ENCODE measurements at places on chromosomes 3 and 15. TPM values are rescaled to one million over a fixed set of nuclear protein-coding genes. Genes with fewer than 3 reads are reported as not detected.

The GOLGA8R gene
- total RNA-seq, result 1.5 TPM

The ASTE1 gene
- total RNA-seq, result 2.1 TPM

The CORO2B gene
- 10.9 TPM for total RNA-seq

The SERPINI2 gene
- not detected for total RNA-seq

The GALNT15 gene
- total RNA-seq, result 25.1 TPM

The RAB43 gene
- 39.2 TPM for total RNA-seq

The TMEM212 gene
- total RNA-seq, result not detected

The AHSG gene
- total RNA-seq, result not detected

DNA sequence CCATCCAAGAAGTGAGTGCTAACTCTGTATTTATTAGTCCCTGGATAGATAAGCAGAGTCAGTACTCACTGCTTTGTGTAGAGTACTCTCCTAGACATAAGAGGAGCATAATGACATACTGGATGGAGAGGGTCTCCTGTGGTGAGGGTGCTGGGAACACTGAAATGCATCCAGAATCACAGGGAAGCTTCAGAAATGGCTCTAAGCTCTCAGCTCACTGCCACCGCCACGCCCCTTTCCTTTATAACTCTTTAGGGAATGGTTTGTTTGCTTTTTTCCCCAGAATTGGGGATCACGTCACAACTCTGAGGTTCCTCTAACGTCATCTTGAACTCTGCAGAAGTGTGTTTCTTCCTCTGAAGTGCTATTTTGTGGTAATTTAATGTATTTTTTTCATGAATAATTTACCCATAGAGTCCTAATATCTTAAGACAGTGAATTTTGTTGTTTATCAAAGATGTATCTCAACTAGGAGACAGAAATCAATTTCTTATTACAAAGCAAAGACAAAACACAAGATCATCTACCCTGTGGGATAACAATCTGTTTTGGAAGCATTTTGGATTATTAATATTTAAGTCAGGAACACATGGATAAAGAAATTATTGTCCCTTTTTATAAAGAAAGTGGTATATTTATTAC is 154.6 kb downstream of the PTPRG start:
- DNase-seq, result no peak

DNA sequence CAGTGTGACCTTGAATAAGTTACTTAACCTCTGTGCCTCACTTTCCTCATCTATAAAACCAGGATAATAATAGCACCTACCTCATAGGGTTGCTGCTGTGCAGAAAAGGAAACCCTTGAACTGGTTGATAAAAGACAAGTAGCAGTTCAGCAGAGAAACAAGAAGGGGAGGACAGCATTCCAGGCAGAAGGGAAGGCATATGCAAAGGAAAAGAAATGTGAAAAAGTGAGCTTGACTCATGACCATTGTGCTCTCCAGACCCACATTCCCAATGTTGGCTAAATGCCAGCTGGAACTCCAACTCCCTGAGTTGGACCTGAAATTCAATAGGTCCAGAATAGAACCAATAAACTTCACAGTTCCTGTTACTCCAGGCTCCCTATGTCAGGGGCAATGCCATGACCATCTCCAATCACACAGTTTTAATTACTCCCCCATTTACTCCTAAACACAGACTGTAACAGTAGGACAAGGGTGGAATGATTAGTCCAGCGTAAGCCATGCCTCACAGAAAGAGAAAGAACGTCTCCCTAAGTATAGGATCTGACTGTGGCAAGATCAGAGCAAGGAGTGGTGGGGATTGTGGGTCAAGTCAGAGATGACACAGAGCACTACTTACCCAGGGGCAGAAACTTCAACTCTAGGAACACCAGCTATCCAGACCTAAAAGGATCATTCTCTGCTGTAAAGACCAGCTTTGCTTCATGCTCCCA is 26.9 kb downstream of the PRKAR2A start:
- peak; percentile 36 for DNase-seq

GRCh38 chr3:124650798-124651197 is 79.5 kb upstream of the UMPS start:
- no peak for DNase-seq

DNA sequence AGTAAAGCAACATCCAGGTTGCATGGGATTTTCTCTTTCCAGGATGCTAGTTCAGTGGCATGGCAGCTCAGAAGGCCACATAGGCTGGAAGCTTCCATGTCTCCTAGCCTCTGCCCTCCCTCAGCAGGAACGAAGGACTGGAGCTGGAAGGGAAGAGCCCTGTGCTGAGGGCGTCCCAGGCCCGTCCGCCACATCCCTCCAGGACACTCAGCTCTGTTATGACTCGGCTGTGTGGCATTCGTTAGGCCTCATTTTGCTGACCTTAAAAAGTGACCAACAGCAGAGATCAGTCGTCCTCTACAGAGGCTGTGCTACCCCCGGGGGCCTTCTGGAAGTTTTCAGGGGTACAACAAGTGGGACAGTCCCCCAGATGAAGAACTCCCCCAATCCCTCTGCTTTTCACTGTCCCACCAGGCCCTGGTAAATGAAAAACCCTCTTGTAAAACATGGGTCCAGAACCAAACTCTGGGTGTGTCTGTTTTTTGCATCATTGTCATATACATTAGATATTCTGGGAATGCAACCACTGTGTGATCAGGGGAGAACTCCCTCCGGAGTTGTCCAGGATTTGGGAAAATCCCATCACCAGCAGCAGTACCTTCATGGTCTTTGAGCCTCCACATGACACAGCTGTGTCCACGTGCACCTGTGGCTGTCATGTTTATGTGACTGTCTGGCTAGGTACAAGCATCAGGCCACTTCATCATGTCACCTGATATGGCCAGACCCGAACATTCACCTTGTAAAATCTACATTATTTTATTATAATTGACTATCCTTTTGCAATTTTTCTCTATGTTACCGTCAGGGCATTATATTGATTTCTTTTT is 149.9 kb downstream of the OR4M2 start:
- DNase-seq, result no peak

GRCh38 chr15:40582726-40583246 is 11.3 kb upstream of the KNL1 start:
- DNase-seq, result no peak

GRCh38 chr15:32993285-32993684 is 201.2 kb downstream of the FMN1 start:
- no peak for DNase-seq

GRCh38 chr3:150765949-150766720 is 3.2 kb upstream of the SIAH2 start:
- no peak for DNase-seq

- no peak for DNase-seq
Observed at GRCh38 chr3:97037294-97037943, 223.0 kb downstream of the EPHA6 start.

DNA sequence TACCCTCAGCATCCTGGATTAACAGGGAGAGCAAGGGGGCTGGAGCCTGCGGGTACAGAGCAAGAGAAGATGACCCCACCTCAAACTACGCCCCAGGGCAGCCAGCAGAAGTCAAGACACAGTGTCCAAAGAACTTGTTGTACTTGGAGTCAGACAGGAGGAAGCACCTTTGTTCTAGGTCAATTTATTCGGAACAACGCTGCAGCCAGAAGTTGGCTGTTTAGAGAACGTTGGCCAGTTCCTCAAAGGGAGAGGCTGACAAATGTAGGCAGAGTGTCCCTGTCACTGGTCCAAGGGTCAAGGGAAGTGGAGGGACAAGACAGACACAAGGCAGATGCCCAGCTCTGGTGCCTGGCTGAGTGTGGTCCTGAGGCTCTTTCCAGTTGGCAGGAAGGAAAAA is 32.1 kb upstream of the PIAS1 start:
- no peak for DNase-seq

DNA sequence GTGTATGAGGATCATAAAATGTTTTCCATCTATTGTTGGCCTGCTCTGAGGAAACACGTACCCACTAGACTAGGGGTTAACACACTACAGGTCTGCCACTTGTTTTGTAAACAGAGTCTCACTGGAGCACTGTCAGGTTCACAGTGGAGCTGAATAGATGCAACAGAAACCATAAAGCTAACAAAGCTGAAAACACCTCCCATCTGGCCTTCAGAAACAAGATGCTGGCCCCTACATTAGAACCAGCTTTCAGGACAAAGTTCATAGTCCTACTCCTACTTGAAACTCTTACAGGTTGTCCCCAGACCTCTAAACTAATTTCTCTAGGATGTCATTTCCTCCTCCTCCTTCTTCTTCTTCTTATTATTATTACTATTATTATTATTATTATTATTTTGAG is 42.3 kb downstream of the SNX4 start:
- DNase-seq, result no peak

GRCh38 chr3:159763602-159764489 is 224.8 kb upstream of the IL12A start:
- DNase-seq, result no peak

DNA sequence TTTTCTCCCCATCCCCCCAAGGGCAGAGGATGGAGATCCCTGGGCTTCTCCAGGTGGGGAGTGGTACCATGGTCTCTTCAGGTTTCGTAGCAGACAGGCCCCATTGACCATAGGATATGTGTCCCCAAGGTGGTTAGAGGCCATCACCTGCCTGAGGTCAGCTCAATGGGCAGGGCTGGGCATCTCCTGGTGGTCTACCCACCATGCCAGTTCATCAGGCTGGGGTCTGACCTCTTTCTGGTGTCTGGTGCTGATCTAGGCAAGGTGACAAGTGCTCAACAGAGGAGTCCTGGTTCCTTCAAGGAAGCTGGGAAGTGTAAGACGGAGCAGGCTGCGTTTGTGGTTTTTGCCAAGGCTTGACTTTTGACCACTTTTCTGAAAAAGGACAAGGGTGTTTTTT is 71.4 kb downstream of the SMAD3 start:
- DNase-seq, result no peak

DNA sequence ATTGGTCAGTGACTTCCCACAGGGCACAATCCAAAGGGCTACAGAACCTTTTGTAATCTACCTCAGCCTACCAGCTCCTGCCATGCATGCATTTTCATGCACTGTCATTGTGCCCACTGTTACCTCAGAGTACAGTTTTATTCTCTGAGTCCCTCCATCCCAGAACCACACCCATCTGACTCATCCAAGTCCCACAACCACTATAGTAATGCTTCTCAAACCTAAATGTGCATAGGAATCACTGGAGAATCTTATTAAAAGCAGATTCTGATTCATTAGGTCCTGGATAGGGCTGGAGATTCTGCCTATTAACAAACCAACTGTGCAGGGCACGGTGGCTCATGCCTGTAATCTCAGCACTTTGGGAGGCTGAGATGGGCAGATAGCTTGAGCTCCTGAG is 3.7 kb upstream of the B3GALNT1 start:
- no peak for DNase-seq

DNA sequence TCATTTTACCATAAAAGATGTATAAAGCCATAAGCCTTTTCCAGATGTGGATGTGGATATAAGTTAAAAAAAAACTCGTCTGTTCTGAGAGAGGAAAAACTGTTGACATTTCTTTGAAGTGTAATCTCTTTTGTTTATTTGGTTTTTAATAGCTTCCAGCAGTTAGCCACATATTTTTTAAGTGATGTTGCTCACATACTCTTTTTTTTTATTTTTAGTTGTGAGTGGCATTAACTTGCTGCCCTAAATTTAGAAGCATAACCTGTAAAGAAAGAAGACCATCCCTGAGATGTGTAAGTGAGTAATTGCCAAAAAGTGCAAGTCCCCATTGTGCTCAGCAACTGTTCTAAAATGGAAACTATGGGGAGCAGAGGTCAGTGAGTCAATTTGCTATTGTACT is 415.9 kb upstream of the MDFIC2 start:
- DNase-seq, result no peak

GRCh38 chr3:164806188-164806587 is 272.1 kb downstream of the SI start:
- DNase-seq, result no peak

- DNase-seq, result no peak
Observed at GRCh38 chr3:132037581-132037980, 2.8 kb upstream of the CPNE4 start.

GRCh38 chr3:196712514-196713413 is 587 bp downstream of the PIGX start:
- no peak for DNase-seq

DNA sequence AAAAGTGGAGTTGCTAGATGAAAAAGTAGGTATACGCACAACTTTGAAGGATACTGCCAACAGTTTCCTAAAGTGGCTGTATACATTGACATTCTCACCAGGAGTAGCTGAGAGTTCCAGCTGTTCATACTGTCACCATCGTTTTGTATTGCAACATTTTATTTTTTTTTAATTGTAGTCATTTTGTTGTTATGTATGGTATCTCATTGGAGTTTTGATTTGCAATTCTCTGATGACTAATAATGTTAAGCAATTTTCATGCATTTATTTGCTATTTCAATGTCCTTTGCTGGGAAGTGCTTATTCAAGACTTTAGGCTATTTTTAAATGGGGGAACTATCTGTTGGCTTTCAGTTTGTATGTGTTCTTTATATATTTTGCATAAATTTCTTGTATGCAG is 185.1 kb upstream of the TGFBR2 start:
- DNase-seq, result no peak

GRCh38 chr15:38611228-38611627 is 46.6 kb upstream of the RASGRP1 start:
- no peak for DNase-seq

- peak; percentile 50 for DNase-seq
Observed at GRCh38 chr15:95459273-95459672, 871.2 kb upstream of the NR2F2 start.

DNA sequence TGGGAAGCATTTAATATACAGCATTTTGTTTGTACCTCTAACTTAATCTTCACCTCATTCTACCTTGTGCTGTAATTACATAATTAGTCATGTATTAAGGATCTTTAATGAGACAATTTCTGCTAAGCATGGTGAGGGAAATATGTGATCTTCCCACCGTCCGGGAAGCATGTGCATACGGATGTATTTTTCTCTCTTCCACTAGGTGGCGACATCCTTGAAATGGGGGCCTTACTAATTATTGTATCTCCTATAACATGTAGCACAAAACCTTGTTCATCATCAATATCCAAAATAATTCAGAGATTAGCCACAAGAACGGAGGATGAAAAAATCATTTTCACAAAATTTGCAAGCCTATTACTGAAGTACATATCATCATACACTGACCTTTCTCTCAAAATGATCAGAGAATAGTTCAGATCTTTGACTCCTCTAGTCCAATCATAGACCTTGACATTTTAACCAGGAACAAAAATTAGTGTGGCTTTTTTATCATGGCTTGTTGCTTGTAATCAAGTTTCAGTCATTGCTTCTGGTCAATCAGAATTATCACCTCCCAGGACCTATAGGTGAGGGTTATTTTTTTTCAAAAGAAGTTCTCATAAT is 148.9 kb upstream of the GBE1 start:
- DNase-seq, result peak; percentile 9

- no peak for DNase-seq
Observed at GRCh38 chr3:23463791-23464190, 260.7 kb downstream of the UBE2E2 start.

- no peak for DNase-seq
Observed at GRCh38 chr15:98785807-98786621, 137.7 kb downstream of the IGF1R start.

All from glomerular endothelial cell (primary cell).